ENCODE measurements at places on chromosomes 5 and 9.

GRCh38 chr5:15354021-15354420 lies 146.0 kb upstream of the FBXL7 start:
- no peak for DNase-seq

GRCh38 chr9:24986331-24986730 lies 440.6 kb upstream of the IZUMO3 start:
- no peak for DNase-seq

- no peak for DNase-seq
Measured at GRCh38 chr9:112761912-112762655, 11.5 kb downstream of the SNX30 start.

- no peak for DNase-seq
Measured at GRCh38 chr5:107455111-107455544, 215.6 kb downstream of the EFNA5 start.

GRCh38 chr5:119342406-119342805 lies 13.4 kb upstream of the TNFAIP8 start:
- DNase-seq = no peak

DNA sequence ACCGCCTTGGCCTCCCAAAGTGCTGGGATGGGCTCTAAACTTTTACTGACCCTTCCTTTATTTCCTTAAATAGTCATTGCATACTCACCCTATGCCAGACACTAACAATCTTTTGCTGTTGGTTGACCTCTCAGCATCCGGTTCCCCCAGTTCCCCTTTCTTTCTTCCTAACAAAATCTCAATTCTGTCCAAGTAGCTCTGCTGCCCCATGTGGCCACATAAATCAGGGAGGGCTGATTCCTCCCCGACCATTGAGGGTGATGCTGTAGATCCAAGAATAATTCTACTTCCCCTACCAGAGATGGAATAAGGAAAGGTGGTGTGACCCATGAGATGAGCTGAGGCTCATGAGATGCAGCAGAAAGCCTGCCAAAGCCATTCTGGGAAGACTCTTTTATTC lies 315.3 kb upstream of the MSX2 start:
- DNase-seq = no peak

DNA sequence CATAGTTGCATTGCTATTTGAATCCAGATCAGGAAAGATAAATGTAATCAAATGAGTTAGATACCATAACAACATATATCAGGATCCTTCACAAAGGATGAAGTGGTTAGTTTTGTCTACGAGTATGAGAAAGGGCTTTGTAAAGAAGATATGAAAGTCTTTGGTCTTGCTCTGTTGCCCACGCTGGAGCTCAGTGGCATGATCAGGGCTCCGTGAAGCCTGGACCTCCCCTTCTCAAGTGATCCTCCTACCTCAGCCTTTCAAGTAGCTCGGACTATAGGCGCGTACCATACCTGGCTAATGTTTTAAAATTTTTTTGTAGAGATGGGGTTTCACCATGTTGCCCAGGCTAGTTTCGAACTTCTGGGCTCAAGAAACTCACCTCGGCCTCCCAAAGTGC lies 1.8 kb downstream of the SMC5 start:
- no peak for DNase-seq

Measured in activated CD4-positive, alpha-beta T cell treated with anti-CD3 and anti-CD28 coated beads for 4 hours (primary cell).